ENCODE measurements at places on chromosomes 2 and 18.

DNA sequence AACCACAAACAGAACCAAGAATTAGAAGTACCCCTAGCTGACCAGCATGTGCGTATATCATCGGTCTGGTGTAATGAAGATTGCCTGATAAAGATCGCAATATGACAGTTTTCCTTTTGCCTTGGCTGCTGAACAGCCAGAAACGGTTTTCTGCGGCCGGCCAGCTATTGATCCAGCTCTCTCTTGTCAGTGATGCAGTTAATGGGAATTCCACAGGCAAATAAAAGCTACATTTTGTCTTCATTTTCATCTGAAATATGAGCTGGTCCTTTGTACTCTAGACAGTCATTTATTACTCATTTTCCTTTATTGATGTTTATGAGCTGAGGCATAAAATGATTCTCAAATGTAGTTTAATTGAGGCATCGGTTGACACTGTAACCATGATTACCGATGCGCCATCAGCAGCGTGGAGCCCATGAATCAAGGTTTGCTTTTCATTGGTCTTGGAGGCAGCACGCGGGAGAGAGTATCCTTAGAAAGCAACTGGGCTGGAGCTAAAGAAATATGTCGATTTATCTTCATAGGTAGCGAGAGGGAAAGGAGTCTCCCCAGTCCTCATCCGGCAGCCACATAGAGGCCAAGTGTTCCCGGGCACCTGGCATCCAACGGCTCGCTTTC is 535.2 kb downstream of the GALR1 start:
- DNase-seq = no peak

GRCh38 chr2:160358046-160358445 is 135.6 kb downstream of the RBMS1 start:
- no peak for DNase-seq

GRCh38 chr18:66395671-66396218 is 208.1 kb downstream of the CDH19 start:
- no peak for DNase-seq

DNA sequence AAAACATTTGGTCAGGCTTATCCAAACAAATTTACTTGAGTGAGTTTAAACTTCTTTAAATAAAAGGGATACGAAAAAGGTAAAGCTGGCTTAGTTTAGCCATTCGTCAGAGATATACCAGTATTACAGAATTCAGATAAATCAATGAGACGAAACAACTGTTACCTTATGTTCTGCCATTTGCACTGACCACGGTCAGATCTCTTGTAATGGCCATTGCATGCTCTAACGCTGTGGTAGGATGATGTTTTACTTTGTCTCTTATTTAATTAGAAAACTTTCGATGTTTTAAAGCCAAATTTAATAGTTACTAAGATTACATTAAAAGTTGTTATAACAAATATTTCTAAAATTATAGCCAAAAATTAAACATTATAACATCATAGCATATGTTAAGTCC is 1.5 kb downstream of the C18orf54 start:
- DNase-seq = no peak

GRCh38 chr2:205892251-205892655 is 193.7 kb downstream of the INO80D start:
- DNase-seq = peak; percentile 56

DNA sequence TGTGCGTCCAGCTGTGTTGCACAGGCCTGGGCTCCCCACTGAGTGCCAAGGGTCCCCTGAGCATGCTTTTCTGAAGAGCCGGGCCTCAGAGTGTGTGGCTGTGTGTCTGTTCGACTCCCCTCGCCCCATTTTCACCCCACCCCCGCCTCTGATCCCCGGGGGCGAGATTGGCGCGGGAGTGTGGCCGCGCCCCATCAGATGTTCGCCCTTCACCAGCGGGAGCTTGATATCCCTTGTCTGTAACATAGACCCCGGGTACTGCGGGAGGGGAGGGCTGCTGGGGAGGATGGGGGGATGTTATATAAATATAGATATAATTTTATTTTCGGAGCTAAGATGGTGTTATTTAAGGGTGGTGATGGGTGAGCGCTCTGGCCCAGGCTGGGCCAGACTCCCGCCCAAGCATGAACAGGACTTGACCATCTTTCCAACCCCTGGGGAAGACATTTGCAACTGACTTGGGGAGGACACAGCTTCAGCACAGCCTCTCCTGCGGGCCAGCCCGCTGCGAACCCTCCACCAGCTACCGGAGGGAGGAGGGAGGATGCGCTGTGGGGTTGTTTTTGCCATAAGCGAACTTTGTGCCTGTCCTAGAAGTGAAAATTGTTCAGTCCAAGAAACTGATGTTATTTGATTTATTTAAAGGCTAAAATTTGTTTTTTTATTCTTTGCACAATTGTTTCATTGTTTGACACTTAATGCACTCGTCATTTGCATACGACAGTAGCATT is 1.5 kb downstream of the RHOB start:
- DNase-seq = no peak

DNA sequence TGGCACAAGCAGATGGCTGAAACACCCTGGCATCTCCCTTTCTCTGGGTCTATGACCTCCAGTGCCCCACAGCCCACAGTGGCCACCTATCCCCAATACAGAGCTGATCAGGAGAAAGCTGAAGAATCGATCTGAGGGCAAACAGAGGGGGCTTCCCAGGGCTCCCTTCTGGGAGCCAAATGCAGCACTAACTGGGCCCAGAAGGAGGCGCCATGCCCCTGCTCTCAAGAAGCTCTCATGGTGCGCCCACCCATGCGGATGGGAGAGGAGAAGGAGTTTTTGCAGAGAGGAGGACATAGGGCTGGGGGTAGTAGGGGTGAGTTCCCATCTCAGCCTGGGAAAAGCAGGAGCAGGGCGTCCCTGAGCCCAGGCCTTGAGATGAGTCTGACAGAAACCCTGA is 787.3 kb upstream of the RAB6C start:
- DNase-seq = no peak

GRCh38 chr2:159177957-159178356 is 108.5 kb downstream of the WDSUB1 start:
- no peak for DNase-seq

DNA sequence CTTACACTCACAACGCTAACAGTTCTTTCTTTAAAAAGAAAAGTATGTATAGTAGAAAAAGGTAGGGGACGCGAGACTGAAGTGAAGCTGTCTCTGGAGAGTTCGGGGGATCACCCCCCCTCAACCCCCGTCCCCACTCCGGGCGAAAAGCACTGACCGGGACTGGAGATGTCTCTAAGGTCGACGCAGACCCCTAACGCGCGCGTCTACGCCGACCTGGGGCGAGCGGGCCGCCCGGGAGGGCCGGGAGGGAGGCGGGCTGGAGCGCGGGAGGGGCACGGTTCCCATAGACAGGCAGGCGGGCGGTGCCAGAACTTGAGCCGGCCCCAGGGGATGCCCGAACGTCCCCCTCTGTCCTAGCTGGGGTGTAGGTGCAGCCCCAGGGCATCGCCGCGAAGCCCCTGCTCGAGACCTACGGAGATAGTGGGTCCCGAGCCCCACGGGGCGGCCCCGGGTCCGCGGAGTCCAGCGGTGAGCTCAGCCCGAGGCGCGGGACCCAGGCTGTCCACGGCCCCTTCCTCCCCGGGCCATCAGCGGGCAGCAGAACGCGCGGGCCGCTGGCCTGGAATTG is 82.2 kb downstream of the CHRNA1 start:
- peak; percentile 68 for DNase-seq

DNA sequence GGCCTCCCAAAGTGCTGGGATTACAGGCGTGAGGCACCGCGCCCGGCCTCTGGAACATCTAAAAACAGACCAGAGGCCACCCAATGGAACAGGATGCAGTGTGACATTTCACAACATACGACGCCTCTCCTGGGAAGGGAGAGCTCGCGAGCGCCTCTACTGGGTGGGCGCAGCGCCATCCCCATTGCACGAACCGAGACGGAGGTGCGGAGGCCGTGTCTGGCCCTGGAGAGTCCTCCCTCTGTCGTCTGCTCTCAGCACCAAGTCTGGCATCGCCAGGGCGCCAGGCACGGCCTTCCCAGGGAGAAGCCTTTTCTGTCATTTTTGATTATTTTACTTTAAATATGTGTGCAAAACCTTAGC is 9.4 kb upstream of the GBX2 start:
- no peak for DNase-seq

GRCh38 chr2:213002383-213002782 is 149.0 kb downstream of the IKZF2 start:
- DNase-seq = no peak

GRCh38 chr2:58906081-58906645 is 665.0 kb upstream of the FANCL start:
- no peak for DNase-seq

DNA sequence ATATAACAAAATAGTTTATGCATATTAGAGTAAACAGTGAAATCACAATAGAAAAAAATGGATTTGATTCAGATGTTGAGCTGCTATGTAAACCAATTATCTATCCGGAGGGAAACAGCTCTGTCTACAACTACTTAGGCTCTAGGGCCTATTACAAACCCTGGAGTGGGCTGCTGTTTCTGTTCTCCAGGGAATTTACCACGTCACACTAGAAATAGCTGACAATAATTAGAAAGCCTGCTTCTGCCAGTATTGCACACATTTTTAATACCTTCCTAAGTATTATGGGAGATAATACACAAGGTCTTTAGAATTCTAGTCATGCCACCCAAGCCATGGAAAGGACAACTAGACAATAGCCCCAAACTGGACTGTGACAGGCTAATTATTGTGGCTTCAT is 411.1 kb downstream of the FIGN start:
- no peak for DNase-seq

GRCh38 chr2:45289997-45290709 is 280.9 kb upstream of the SIX2 start:
- DNase-seq = no peak

- no peak for DNase-seq
Measured at GRCh38 chr2:119550346-119550745, 6.1 kb downstream of the CFAP221 start.

GRCh38 chr2:9631878-9632700 is 1.3 kb upstream of the YWHAQ start:
- DNase-seq = no peak

GRCh38 chr2:147441182-147441581 is 403.6 kb upstream of the ACVR2A start:
- DNase-seq = no peak

GRCh38 chr2:71927757-71928715 is 219.6 kb downstream of the CYP26B1 start:
- DNase-seq = peak; percentile 3

- no peak for DNase-seq
Measured at GRCh38 chr2:131521961-131522781, 5.5 kb upstream of the CCDC74A start.

DNA sequence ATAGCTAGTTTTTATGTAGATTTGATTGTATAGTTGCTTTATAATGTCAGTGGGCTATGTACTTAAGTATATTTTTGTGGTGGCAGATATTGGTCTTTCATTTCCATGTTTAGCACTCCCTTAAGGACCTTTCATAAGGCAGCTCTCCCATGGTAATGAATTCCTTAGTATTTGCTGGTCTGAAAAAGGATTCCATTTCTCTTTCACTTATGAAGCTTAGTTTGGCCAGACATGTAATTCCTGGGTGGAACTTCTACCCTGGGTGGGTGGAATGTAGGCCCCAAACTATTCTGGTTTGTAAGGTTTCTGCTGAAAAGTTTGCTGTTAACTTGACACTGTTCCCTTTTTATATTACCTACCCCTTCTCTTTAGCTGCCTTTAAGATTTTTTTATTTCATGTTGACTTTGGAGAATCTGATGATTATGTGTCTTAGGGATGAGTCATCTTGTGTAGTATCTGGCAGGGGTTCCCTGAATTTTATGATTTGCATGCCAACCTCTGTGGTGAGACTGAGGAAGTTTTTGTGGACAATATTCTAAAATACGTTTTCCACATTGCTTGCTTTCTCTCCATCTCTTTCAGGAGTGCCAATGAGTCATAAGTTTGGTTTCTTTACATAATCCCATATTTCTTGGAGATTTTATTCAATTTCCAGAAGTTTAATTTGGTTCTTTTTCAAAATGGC is 65.4 kb upstream of the VRK2 start:
- DNase-seq = peak; percentile 45

DNA sequence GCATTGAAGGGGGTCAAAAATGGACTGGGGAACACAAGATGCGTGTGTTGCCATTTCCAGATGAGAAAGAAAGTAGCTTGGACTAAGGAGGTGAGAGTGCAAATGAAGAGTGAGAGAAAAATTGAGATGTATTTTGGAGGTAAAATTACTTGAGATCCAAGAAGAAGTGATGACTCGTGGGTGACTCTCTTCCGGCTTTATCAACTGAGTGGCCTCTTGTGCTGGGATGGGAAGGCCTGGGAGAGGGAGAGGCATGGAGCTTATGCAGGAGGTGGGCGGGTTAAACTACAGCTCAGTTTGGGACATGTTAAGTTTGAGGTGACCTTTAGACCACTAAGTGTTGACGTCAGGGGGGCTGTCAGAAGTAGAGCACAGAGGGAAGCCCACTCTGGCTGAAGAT is 34.9 kb downstream of the SULT1C2 start:
- DNase-seq = no peak

DNA sequence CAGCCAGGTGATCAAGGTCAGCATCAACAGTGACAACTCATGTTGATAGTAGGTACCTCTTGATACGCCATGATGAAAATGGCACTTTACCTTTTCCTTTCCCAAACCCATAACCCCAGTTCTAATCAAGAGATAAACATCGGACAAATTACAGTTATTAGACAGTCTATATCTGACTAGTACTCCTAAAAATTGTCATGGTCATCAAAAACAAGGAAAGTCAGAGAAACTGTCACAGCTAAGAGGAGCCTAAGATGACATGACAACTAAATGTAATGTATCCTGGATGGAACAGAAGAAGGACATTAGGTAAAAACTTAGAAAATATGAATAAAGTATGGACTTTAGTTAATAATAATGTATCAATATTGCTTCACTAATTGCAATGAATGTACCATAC is 97.1 kb upstream of the DNMT3A start:
- no peak for DNase-seq
